ENCODE measurements at places on chromosomes 6 and 20.

GRCh38 chr6:147642458-147642857 is 134.0 kb downstream of the SAMD5 start:
- no peak for DNase-seq

GRCh38 chr6:28351087-28351486 is 1.3 kb downstream of the ZKSCAN3 start:
- DNase-seq: no peak

DNA sequence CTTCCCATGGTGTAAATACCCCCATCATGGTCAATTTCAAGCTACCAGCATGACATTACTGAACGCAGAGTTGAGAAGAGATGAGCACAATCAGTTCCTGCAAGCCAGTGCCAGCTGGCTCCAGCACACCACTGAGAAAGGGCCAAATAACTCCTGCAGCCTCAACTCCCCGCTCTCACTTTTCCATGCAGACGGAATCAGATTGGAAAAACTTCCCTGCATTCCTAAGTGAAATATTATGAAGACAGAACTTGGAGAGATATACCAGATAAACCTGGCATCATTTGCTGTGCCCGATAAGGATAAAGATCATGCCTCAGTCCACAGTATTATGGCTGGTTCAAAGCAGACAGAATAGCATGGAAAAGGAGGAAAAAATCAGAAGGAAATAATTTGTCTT is 56.7 kb downstream of the FILIP1 start:
- DNase-seq: no peak

- DNase-seq: no peak
Measured at GRCh38 chr6:31851485-31851832, 11.2 kb downstream of the NEU1 start.

GRCh38 chr20:33674294-33675135 is at the start of gene NECAB3:
NECAB3 (minus strand) TSS chr20:33674428; CDS start chr20:33674352, 76 bp downstream.
- DNase-seq: peak; percentile 84

DNA sequence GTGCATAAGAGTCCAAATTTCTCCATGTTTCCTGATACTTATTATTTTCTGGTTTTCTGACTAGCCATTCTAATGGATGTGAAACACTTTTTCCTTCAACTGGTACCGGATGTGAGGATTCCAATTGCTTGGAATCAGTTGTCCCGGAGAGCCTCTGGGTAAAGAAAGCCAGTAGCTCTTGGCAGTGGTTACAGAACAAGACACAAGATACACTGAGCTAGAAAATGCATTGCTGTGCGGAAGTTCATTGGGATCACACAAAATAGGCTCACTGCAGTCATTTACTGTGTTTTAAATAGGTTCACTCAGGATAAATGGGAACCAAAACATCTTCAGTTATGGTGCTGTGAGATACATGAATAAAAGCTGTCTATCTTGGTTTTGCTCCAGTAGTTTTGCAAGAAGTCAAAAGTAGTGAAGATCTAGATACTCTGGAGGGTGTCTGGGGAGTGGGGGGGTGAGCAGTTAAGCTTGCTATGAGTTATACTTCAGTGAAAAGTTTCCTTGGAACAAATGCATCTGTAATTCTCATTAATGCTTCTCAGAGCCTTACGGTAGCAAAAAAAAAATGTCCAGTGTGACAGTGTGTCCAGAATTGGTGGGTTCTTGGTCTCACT is 54.4 kb upstream of the RNF182 start:
- no peak for DNase-seq

- no peak for DNase-seq
Measured at GRCh38 chr20:25364879-25365699, 25.5 kb downstream of the ABHD12 start.

- no peak for DNase-seq
Measured at GRCh38 chr20:17613328-17614175, 43.7 kb downstream of the DSTN start.

DNA sequence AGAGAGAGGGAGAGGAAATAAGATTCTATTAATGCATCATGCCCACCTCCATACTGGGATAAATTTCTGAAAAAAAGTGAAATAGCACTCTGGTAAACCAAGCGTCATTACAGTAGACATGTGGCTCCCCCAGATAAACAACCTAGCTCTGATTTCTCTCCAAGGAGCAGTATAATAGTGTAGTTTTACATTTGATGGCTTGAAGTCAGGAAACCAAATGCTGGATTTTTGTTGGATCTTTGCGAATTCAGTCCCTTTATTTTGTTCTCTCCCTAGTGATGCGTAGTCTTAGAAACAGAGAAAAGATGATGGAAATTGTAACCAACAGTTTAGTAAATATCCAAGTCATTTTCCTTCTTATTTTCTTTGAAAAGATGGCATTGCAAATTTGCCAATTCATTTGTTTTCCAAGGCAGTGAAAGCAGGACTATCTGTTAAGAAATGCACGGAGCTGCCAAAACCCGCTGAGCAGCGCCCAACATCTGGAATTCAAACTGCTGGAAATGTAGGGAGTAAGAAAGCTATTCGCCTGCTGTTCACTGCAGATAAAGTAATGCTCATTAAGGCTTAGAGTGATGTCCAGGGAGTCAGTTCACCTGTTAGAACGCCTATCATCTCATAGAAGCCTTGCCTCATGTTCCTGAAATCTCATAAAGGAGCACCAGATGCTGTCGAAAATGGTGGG is 85.7 kb upstream of the DOK5 start:
- DNase-seq: no peak

DNA sequence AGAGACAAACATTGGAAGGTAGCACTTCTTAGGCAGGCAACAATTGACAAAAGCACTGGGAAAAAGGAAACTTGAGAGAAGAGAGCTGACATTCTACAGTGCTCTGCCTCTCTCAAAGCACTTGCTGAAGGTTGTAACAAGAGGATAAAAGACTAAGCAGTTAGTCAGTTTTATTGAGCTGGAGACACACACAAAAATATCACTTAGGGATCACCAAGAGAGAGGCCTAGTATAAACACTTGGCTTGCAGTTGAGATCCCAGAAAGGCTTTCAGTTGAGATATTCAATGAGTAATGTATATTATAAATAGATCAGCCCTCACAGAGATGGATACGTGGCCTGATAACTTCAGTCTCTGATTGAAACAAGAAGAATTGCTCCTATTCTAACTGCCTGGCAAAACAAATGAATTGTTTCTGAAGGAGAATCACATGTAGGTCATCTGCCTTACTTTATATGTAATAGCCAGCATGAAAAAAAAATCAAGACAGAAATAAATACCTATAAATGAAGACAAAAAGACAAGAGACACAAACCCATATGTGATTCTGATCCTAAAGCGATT is 747.2 kb upstream of the MAN1A1 start:
- no peak for DNase-seq

- DNase-seq: peak; percentile 34
Measured at GRCh38 chr6:156597095-156597494, 180.1 kb upstream of the ARID1B start.

GRCh38 chr6:56242346-56242745 is 5.0 kb downstream of the COL21A1 start:
- no peak for DNase-seq

DNA sequence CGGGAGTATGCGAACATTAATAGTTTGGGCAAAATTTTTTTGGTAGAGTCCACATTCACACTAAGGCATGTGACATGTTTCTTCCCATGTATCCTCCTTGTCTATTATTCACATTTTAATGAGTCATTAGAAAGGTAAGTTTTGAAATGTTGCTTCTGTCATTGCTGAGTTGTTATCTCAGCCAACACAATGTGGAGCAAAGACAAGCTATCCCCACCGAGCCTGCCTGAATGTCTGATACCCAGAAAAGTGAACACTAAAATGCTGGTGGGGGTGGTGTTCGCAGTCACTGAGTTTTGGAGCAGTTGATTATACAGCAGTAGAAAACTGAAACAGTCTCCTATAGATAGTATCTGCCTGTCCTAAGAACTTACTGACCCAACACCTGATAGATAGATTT is 68.3 kb upstream of the ASF1A start:
- DNase-seq: no peak

GRCh38 chr6:33118525-33119123 is 42.8 kb downstream of the HLA-DPB1 start:
- DNase-seq: peak; percentile 80

DNA sequence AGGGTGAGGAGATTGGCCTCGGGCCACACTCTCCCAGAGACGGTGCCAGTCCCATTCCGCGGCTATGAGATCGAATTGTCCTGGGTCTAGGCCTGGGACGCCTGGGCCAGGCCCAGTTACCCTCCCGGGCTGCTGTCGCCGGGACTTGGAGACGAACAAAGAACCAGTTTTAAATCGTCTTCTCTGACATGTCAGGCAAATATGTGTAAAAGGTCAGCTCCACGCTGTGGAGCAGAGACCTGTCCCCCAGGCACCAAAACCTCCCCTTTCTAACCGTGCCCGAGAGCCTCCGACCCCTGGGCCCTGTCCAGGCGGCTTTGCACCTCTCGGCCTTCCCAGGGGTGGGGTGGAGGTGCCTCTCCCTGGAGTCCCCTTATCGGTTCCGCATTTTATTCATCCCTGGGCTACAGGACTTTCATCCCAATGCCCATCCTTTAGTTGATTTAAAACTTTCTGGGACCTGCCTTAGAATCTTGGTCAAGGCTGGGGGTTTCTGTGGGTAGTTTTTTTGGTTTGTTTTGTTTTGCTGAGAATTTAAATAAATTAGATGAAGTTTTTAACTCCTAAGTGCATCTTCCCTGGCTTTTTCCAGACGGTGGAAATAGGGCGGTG is 5.8 kb upstream of the TFAP2A start:
- DNase-seq: no peak

DNA sequence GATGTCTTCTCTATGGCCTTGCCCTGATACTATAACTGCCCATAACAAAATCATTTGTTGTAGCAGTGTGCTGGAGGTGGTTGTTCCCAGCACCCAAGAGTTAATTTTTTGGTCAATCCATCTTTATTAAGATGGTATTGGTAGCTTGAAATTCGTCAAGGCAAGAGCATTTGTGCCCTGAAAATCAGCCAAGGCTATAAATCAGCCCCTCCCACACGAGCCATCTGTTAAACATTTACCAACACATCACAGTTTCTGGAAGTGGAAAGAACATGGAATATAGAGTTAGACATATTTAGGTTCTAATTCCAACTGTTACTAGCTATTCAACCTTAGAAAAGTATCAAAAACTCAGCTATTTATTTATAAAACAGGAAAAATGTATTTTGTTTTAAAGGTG is 888.4 kb upstream of the GJE1 start:
- DNase-seq: no peak

- DNase-seq: peak; percentile 77
Measured at GRCh38 chr20:19692685-19693119, 65.4 kb upstream of the RIN2 start.

GRCh38 chr20:23652926-23653325 is 15.2 kb upstream of the CST3 start:
- DNase-seq: no peak

DNA sequence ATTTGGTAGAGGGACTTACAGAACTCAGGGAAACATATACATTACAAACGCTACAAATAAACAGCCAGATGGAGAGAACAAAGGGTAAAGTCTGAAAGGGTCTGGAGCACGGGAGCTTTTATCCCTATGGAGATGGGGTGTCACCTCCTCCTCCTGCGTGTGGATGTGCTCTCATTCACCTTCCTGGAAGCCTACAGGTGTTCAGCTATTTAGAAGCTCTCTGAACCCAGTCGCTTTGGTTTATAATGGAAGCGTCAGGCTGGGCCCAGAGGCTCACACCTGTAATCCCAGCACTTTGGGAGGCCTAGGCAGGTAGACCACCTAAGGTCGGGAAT is 17.7 kb upstream of the ITCH start:
- DNase-seq: no peak

DNA sequence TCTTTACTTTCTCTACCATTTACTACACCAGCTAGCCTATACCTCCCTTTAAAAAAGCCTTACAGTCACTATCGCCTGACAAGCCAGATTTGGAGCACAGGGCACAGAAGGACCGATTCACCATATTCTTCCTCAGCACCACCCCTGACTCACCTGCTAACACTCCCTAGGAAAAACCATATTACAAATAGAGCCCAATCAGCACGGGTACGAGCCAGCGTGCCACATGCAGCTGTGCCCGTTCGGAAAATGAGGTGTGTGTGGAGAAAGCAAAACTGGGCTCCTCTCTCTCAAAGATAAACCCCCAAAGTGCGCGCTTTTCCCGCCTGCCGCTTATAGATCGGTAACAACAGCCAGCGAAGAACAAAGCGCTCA is 1.2 kb downstream of the SYNCRIP start:
- no peak for DNase-seq

- no peak for DNase-seq
Measured at GRCh38 chr6:47759364-47759763, 22.5 kb upstream of the OPN5 start.

DNA sequence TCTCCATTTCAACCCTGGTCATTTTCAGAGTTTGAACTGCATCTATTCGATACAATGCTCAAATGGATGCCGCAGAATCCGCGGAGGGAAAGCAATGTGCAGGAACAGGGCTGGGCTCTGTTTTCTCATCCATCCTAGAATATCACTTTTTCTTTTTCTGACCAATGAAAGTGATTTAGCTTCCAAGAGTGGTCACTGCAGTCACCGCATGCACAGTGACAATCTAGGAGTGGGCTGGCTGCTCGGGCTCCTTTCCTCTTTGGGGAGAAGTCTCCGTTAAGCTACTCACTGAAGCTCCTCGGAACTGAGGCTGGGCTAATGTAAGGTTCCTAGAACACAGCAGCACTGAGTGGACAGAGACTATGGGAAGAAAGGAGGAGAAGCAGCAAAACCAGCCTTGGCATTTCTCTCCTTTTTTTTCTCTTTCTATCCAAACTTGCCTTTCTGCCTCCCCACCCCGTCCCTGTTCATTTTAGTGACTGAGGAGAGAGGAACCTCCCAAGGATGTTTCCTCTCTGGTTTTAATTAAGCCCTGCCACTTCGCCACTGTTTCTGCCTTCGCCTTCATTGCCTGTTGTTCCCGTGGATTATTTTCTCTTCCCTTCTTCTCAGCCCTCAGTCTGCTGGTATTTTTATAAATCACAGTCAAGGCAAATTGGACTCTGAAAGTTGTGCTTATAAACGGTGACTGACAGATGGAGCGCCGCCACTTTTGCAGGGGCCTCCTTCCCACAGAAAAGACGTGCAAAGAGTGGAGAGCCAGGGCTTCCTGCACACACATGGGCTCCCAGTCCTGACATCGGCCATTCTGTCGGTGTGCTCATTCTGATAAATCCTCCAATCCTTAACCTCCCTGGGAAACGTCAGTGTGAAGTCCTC is 41.1 kb downstream of the RAMACL start:
- no peak for DNase-seq

GRCh38 chr6:8551993-8552392 is 116.6 kb upstream of the SLC35B3 start:
- peak; percentile 13 for DNase-seq

DNA sequence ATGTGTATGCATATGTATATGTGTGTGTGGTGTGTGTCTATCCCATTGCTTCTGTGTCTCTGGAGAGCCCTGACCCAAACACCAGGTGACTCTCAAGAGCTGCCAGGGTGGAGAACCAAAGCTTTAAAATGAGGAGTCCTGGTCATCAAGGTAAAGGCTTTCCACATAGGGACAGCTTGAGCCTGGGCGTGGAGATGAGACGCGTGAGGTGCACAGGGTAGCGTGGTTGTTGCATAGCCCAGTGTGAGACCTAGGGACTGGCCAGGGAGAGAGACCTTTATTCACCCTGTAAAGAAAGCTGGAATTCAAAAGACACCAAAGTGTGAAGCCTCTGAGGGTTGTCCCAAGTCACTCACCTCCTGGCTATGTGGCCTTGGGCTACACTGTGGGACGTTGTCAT is 149.1 kb downstream of the SYCP2 start:
- no peak for DNase-seq

GRCh38 chr6:1797801-1798200 is 188.1 kb downstream of the FOXC1 start:
- no peak for DNase-seq

GRCh38 chr6:36131511-36132245 is 1.4 kb downstream of the MAPK13 start:
- DNase-seq: no peak
